ENCODE measurements at places on chromosomes 13 and 19.

- no peak for DNase-seq
Observed at GRCh38 chr13:51156648-51157047, 45.6 kb upstream of the C13orf42 start.

DNA sequence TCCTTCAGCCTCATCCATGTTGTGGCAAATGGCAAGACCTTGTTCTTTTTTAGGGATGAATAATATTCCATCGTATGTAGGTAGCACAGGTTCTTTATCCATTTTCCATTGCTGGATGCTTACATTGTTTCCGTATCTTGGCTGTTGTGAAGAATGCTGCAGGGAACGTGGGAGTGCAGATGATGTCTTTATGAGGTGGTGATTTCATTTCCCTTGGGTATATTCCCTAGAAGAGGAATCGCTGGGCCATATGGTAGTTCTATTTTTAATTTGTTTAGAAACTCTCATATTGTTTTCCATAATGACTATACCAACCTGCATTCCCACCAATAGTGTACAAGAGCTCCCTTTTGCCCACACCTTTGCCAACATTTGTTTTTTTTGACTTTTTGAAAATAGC is 186.3 kb upstream of the TMTC4 start:
- no peak for DNase-seq

DNA sequence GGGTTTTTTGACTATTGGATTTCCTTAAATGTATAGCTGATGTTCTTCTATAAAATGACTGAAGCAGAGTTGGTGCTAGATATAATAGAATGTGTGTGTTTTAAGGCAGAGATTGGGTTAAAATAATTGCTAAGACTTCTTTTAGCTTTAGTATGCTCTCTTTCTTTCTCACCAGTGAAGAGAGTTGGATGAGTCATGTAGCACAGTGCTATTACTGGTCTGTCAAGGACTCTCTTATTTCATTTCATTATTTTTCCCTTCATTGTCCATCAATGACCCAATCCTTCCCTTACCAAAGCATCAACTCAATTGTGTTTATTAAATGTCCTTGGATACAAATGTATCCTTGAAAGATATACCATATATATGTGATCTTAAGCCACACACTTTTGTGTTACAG is 268.9 kb downstream of the IRS2 start:
- no peak for DNase-seq

DNA sequence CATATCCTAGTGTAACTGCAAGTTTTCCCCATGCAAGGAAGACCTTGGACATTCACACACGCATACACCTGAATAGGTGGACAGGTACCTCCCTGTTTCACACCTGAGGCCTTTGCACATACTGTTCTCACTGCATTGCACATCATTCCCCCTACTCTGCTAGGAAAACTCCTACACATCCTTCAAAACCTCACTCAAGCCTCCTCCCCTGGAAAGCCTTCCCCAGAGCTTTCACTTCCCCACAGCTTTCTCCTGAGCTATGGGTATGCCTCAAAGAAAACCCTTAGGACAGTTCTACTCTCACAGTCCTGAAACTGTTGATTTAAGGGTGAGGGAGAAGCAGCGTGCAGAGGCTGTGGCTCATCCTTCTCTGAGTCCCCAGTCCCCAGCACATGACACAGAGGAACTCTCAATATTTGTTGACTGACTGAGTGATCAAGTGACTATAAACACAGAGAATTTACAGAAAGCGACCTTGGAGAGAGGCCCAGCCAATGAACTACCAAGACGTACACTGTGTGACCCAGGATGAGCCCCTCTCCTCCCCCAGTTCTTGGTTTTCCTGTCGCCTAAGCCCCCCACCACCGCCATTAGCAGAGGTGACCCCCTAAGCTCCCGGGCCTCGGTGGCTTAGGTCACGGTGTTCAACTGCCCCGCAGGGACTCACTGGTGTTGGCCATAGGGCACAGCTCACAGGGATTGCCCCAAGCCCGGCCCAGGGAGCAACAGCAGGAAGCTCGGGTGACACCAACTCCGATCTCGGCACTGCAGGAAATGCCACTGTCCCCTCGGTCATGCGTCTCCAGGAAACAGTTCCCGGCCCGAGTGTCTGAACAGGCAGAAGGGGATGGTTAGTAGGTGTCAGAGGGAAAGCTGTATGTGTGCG is 40.6 kb downstream of the FBN3 start:
- no peak for DNase-seq

- no peak for DNase-seq
Observed at GRCh38 chr19:4984438-4984990, 15.6 kb downstream of the KDM4B start.

DNA sequence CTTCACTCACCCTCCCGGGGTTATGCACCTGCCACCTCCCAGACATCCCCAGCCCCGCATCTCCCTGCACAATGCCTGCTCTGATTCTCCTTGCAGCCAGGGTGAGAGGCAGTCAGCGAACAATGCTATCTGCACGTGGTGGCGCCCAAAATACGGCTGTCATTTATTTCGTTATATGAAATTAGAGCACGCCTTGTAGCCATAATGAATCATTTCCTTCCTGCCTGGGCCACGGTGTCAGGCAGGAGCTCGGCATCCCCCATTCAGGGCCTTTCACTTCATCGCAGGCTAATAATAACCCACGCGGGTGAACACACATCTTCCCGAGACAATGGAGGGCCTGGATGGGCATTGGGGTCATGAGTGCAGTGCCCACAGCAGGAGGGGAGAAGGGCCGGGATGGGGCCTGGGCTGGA is 143.8 kb upstream of the ZNF507 start:
- peak; percentile 3 for DNase-seq

GRCh38 chr19:3270902-3271301 is 46.4 kb downstream of the CELF5 start:
- DNase-seq: peak; percentile 11

DNA sequence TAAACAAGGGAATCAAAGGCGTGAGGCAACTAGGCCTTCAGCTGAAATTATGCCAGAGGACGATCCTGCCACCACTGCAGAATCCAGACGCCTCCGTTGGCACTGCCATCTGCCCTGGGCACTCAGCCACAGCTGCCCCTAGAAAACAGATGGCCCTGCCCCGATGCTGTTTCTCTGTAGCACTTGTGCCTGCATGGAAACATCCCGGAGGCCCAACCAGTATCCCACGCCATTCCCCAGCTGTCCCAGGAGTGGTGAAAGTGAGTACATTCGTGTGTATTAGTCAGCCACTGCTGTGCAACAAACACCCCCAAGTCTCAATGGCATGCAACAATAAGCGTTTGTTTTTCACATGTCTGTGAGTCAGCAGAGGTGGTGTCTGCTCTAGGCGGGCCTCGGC is 8.9 kb upstream of the CRTC1 start:
- no peak for DNase-seq

GRCh38 chr19:4981681-4981958 is 12.7 kb downstream of the KDM4B start:
- no peak for DNase-seq

Data from suppressor macrophage treated with lipopolysaccharide for 4 hours (primary cell).